ENCODE measurements at places on chromosomes 11 and 22.

DNA sequence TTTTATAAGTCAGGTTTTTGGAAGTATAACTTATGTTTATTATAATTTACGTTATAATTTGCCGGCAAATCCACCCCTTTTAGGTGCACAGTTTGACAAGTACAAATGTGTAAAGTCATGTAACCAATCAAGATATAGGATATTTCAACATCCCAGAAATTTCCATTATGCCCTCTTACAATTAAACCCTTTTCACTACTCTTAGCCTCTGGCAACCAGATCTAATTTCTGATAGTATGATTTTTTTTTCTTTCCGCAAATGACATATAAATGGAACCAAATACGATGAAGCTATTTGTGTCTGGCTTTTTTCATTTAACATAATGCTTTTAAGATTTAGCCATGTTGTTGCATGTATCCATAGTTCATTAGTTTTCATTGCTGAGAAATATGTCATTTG lies 69.5 kb upstream of the HTATIP2 start:
- DNase-seq = no peak

DNA sequence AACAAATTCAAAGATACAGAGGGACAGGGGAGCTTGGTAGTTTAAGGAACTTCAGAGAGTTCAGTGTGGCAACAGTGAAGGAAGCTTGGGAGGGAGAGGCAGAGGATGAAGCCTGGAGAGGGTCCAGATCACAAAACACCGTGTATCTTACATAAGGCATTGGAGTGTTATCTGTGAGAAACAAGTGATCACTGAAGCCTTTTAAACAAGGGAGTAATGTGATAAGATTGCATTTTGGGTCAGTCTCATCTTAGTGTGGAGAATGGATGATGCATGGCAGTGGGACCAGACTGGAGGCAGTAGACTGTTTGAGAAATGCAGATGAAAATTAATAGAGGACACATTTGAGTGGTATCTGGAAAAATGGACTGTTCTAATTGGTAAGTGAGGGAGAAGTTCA lies 79.4 kb downstream of the EXT2 start:
- no peak for DNase-seq

DNA sequence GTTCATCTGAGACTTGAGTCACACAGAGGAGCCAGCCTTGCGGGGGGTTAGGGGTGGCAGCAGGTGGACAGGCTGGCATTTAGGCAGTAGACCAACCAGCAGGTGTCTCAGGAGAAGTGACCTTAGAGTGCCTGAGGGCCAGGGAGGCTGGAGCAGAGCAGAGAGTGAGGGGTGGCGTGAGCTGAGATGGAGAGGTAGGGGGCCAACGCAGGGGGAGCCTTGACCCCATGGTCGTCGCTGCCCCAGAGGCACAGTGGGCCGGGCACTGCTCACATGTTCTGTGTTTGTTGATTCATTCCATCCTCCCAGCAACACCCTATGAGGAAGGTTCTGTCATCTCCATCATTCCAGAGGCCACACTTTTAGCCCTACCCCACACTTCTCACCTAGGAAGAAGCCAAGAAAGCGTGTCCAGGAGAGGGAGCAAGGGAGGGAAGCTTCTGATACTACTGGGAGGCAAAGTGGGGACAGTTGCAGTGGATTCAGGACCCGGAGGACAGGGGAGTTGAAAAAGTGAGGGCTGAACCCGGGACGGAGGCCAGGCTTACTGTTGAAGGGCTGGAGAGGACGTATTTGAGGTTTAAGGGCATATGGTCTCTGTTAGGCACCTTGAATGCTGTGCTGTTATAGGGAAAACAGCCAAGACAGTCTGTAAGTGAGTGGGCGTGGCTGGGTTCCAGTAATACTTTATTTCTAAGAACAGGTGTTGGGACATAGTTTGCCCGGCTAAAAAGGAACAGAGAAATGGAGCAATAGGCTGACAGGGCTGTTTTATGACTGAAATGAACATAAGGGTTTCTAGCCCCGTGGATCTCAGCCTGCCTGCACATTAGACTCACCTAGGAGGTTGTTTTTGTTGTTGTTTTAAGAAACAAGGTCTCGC lies 7.3 kb downstream of the SART1 start:
- no peak for DNase-seq

- DNase-seq = no peak
Measured at GRCh38 chr11:44709281-44709562, 17.5 kb upstream of the TSPAN18 start.

GRCh38 chr22:39188809-39189208 lies 36.3 kb upstream of the CBX7 start:
- no peak for DNase-seq

Data from stimulated activated CD8-positive, alpha-beta memory T cell treated with anti-CD3 and anti-CD28 coated beads, Interleukin-15, amount 100 ng/mL, for 1 hour (primary cell).